GM12892 (cell line): ENCODE measurements at places on chromosomes 7 and 10.

GRCh38 chr10:107971973-107972372 lies 807.5 kb upstream of the SORCS1 start:
- no peak for DNase-seq

DNA sequence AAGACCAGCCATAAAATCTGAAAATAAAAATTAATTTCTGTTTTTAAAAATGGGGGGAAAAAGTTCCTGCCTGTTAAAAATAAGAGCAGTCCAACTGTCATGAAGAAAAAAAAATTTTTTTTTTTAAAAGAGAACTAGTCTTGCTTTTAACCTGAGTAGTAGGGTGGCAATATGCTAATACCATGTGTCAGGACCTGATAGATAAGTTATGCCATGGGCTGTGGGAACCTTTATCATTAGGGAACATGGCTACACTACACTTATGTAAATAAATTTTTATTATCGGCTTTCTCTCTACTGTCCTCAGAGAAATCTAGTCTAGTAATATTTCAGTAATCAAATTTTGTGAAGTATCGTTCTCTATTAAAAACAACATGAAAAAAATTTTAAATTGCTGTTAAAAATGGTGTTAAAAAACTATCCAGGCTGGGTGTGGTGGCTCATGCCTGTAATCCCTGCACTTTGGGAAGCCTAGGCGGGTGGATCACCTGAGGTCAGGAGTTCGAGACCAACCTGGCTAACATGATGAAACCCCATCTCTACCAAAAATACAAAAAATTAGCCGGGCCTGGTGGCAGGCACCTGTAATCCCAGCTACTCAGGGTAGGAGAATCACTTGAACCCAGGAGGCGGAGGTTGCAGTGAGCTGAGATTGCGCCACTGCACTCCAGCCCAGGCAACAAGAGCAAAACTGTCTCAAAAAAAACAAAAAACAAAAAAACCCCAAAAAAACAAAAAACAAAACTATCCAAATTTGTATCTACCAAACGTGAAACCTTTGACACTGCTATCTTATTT lies 20.7 kb downstream of the NT5C3A start:
- DNase-seq: no peak

GRCh38 chr10:124742413-124743190 lies 1.6 kb downstream of the FAM53B start:
- DNase-seq: no peak

DNA sequence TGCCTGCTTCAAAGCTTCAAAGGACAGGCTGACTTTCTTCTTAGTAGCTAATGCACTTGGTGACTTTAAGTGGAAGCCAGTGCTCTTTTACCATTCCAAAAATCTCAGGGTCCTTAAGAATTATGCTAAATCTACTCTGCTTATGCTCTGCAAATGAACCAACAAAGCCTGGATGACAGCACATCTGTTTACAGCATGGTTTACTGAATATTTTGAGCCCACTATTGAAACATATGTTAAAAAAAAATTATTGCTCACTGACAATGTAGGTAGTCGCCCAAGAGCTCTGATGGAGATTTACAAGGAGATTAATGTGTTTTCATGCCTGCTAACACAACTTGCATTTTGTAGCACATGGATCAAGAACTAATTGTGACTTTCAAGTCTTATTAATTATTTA lies 258.2 kb upstream of the HGF start:
- DNase-seq: no peak

DNA sequence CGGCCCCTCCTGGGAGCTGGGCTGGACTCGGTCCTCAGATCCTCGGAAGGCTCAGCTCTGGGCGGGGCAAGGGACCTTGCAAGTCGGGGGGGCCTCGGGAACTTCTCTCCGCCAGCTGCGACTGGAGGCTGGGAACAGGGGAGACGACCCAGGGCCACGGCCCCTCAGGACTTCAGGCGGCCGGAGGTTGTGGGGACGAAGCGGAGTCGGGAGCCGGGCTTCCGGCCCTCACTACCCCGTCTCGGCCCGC lies 2.6 kb downstream of the ADIRF start:
- no peak for DNase-seq

GRCh38 chr7:29328045-29328444 lies 133.5 kb downstream of the CHN2 start:
- no peak for DNase-seq

GRCh38 chr10:114773197-114773532 lies 48.4 kb upstream of the FHIP2A start:
- DNase-seq: no peak

DNA sequence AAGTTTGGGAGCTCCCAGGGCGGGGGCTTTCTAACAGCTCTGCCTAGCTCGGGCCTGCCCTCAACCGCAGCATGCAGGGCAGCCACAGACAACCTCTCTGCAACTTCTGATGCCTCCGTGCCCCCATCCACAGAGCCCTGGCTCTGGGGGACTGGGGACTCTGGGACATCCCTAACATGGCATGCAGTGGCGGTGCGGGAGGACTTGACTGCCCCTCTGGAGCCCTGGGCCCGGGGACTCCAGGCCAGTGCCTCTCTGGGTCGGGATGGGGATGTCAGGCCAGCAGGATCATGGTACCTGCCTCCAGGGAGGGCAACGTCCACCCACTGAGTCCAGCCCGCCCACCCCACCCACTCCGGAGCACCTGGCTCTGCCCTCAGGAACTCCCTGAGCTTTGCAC lies 520 bp upstream of the AQP1 start:
- DNase-seq: no peak

DNA sequence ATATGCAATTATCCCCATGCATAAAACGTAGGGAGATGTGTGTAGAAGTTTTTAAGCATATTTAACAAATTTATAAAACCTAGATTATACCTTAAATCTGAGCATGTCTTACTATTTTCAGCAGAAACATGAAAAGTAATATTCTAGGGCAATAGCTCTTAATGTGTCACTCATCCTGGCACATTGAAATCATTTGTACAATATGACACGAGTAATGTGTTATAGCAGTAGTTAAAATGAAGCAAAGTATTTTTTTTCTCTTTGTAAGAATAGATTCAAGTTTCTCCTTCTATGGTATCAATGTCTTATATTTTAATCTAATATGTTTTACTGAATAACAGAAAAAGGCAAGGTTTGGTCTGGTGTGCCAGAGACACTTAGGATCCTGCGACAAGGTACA lies 274.9 kb upstream of the PLXDC2 start:
- no peak for DNase-seq

GRCh38 chr7:150962553-150963399 lies 15.3 kb downstream of the KCNH2 start:
- peak; percentile 95 for DNase-seq

DNA sequence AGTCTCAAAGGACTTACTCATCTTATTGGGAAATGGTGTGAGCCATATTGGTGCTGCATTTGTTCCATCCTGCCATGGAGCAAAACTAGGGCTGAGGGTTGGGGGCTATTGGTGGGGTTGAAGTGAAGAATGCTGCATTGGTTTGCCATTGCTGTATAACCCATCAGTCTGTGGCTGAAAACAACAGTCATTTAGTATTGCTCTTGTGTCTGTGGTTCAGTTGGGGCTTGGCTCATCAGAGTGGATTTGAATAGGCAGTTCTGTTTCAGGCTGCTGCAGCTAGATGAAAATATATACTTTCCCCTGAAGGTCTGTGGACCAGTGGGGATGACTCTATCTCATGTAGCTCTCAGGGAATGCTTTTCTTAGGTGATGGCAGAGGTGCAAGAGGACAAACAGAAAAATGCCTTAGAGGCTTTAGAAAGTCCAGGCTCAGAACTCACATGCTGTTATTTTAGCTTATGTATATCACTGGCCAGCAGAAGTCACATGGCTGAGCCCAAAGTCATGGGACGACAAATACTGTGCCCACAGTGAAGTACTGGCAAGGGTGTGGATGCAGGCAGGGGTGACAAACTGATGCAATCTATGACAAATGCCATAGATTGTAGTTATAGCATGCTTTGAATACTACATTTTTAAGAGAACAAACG lies 15.2 kb upstream of the EXOC6 start:
- DNase-seq: no peak

GRCh38 chr7:157488966-157489365 lies 152.2 kb downstream of the DNAJB6 start:
- no peak for DNase-seq

DNA sequence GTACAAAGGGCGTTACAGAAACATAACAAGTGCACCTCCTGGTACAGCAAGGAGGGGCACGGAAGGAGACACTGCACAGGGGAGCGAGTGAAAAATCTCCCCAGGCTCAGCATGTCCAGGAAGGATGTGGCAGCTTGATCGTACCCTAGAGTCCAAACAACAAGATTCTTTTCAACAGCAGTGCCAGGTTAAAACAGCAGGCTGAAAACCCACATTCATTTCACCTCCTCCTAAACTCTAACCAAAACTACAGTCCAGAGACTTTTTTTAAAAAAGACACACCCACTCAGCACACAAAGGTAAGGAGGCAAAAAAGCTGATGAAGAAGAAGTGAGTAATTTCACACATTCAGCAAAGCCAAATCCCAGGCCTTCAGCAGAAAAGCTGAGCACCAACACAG lies 138.8 kb downstream of the SFMBT2 start:
- DNase-seq: no peak

DNA sequence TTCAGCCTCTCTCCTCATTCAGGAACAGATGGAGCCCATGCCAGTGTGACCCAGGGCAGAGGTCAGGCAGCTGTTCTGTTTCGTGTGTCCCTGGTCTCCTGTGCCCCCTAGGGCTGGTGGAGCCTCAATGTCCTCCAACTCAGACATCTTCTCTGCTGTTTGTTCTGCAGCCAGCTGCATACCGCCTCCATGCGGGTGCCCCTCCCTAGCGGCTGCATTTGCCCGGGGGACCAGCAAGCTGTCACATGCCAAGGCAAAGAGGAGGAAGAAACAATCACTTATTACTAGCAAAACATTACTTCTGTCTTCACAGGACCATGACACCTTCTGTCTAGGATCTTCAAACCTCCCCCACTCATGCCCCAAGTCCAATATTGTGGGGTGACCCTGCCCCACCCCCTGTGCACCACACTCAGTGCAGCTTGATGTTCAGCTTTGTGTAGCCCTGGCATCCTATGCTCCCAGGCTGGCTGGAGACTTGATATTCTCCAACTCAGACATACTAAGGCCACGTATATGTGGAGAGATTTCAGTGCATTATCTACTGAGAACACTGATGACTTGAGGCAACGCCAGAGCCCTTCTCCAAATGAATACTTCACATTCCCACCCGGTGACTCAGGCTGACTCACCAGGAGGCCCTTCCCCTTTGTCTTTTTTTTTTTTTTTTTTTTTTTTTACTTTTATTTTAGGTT lies 188.9 kb downstream of the SKIDA1 start:
- DNase-seq: no peak

DNA sequence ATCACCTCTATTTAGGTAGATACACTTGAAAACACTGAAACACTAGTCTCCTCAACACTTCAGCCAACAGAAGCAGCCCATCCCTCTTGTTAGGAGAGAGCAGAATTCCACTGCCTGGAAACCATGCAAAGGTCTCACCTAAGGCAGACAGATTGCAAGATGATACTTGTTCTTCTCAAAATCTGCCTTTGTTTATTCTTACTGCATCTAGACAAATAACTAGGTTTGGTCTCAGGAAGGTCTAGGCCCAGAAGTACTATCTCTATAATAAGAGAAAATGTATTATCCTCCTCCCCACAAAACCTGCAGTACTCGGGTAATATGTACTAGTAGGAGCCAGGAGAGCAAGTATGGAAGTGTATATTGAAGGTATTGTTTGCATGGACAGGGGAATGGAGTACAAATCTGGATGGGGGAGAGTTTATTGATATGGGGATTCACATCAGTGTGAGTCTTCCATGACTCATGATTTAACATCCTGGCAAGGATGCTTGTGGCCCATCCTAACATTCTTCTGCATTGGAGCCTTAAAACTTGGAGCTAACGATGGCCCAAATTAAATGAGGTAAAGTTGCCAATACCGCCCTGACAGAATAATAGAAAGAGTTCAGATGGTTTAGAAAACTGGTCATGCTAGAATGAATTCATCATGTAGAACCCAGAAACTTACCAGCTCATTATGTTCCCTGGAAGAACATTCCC lies 109.2 kb downstream of the EPC1 start:
- no peak for DNase-seq

DNA sequence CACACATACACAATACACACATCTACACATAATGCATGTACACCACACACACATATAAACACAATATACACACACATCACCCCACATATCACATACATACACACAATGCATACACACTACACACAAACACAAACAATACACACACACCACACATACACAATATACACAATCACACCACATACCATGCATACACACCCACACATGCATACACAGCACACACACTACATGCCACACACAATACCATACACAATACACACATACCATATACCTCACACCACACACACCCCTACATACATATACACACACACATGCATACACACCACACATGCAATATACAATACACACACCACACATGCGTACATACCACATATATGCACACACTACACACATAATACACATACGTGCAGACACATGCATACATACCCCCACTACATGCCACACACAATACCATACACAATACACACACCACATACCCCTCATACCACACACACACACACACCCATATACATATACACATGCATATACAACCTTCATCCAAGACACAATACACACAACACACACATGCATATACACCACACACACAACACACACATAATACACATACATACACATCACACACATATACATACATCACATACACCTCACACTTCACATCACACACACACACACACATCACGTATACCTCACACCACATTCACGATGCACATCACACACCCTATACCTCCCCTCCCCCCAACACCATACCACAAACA lies 34.0 kb downstream of the PSMC2 start:
- DNase-seq: no peak

DNA sequence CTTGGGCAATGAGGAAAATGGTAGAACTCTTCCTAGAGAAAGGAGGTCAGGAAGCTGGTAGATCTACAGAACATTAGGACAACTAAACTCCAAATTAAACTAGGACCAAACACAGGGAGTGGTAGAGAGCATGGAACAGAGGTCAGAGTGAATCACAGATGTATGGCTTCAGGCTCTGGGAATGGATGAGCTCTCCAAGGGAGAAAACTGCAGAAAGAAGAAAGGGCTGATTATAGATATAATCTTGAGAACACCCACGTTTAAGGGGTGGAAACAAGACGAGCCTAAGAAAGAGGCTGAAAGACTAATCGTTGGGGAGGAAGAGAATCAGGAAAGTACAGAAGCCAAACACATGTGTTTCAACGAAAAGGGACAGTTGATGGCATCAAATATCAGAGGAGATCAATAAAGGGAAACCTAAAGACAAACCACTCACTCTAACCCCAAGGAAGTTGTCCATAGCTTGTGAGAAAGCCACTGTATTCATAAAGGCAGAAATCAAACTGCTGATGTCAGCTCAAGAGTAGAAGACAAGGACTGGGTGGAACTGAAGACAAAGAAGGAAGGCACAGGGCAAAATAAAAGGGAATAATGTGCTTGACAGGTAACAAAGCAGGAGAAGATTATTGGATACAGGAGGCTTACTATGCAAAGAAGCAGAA lies 41.4 kb downstream of the NUDCD3 start:
- no peak for DNase-seq

- DNase-seq: no peak
Measured at GRCh38 chr10:50541921-50542320, 81.8 kb downstream of the SGMS1 start.
